ENCODE measurements at places on chromosomes 6 and 20.

GRCh38 chr20:25178563-25179438 is 16.7 kb upstream of the ENTPD6 start:
- DNase-seq, result peak; percentile 58

DNA sequence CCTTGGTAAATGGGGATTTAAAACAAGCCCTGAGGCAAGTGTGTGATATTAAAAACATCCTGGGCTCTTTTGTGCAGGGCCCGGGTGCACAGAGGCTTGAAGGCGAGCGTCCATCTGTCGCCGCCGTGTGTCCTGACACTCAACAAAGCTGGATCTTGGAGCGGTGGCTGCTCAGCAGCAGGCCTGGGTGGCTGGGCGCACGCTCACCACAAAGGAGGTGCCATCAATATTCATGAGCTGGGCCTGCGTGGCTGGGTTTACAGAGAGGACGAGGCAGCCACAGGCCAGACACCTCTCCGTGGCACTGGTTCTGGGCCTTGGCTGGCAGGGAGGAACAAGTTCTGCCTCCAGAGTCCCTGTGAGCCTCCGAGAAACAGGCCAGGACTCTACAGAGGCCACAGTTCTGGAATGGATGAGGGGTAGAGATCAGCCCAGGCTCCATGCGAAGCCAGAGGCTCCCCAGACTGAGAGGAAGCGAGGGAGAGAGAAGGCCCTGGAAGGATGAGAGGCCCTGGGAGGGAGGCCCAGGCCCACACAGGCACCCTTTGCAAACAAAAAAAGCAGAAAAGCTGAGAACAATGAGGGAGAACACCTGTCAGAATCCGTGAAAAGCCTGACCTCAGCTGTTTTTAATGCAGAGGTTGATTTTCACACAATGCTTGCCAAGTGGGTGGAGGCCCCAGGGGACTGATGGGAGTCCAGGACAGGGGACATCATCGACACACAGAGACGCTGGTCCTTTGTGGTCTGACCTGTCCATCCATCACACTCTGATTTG is 21.9 kb downstream of the BHLHE23 start:
- DNase-seq, result no peak

GRCh38 chr6:109031416-109031815 is 63.2 kb downstream of the SESN1 start:
- DNase-seq, result no peak

DNA sequence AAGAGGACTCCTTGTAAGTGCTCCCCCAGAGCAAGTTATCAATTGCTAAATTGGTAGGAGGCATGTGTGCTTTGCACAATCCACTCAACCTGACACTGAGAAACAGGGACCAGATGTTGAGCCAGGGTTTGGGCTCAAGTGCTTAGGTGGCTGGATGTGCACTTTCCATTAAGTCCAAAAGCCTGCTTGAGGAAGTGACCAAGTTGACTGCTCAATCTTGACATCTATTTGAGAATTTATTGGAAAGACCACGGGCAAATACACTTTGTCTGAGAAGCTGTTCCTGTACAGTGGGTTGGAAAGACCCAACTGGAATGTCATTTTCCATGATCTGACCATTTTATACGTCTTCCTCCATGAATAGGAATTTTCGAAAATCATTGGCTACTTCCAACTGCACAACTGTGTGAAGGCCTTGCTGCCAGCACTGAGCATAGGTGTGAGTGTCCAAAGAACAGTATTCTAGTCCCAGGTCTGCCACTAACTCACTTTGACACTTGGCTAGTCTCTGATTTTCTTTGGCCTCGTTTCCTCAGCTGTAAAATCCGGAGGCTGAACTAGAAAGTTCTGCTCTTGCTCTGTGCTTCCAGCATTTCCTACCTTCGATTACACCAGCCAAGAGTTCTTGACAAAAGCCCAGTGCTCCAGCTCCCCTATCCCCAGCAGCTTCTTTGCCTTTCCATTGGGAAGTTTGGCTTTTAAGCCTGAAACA is 186.9 kb upstream of the ECI2 start:
- no peak for DNase-seq

DNA sequence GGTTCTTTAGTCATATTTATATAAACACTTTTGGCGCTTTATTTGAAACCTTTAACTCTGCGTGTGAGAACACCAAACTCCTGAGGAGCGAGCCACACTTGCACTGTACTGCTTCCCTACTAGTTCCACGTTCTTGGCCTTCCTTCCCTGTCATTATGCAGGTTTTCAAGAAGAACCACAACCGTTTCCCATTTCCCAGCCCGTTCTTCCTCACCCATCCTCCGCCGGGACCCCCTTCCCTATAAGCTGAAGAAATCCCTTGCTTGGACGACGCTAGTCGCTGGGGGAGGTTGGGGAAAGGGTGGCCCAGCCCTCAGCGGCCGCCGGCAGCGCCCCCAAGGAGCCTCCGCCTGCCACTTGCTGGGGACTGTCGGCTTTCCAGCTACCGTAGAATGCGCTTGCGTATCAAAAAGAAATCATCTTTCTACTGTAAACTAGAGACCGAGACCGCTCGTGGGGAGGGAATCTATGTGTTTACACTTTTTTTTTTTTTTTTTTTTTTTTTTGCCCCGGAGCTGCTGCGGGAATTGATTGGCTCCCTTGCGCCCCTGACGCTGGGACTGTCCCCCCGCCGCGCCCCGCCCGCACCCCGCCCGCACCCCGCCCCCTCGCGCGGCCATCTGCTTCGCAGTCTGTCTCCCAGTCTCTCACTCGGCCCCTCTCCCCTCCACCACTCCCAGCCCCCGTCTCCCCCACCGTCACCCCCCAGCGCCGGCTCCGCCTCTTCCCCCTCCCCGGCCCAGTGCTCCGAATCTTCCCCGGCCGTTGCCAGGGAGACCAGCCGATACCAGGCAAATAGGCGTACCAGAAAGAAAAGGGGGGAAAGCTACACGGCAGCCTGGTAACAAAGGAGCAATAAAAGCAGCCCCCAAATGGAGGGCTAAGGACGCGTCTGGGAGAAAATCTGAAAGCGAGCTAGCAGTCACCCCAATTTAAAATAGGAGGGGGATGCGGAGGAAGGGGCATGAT is 2.3 kb upstream of the MARCKS start:
- DNase-seq, result no peak

DNA sequence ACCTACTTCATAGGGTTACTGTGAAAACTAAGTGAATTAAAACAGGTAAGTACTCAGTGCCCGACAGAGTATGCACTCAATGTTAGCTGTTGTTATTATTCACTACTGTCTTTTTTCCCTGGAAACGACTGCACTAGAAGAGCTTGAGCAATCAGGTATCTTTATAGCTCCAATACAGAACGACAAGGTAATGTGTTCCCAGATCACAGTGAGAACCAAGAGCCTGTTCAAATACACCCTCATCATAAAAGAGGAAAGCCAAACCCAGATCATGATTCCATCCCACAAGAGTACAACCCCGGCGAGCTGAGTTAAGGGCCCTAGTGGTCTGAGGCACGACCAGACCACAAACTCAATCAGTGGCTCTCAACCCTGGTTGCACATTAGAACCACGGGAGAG is 9.8 kb downstream of the MRPS18A start:
- DNase-seq, result no peak

DNA sequence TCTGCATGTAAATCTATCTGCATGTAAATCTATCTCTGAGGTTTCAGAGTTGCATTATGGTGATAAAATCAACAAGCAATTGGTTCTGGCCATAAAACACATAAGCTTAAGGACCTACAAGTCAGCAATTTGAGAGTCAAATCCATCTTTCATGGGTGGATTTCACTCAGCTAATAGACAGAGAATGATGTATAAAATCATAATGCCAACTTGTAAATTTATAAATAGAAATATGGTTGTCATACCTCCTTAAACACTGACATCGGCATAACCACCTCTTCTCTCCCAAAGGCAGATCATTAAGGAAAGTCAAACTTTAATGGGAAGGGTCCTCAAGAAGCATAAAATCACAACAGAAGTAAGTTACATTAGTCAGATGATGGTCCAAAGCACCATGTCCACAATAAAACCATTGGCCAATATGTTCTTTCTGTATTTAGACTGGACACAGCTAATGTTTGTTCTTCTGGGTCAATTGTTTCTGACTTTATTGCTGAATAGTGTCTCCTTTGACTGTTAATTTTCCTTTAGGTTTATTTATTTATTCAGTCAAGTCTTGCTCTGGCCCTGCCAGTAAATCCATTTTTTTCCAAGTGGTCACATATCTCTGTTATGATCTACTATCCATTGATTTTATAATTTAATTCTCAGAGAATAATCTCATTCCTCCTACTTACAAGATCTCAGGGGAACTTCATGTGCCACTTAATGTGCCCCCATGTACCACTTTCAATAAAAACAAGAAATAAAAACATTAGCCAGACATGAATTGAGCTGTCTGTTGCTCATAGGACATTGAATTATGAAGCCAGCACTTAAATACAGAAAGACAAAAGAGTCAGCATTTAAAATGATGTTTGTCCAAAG is 382.9 kb upstream of the IRAK1BP1 start:
- no peak for DNase-seq

DNA sequence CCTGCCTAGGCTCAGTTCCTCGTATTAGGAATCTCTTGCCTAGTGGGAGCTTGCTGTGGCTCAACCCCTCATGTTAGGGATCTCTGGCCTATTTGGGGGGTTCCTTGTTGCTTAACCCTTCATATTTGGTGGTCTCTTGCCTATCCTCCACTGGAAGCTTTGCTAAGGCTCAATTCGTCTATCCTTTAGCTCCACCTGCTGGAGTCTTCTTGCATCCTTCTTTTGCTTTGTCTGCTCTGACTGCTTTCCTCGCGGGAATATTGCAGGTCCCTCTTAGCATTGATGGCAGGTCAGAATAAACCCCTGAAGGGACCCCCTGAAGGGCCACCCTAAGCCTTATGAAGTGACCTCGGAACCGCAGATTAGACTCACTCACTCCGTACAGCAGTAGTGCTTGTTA is 203.0 kb upstream of the TBX18 start:
- no peak for DNase-seq

DNA sequence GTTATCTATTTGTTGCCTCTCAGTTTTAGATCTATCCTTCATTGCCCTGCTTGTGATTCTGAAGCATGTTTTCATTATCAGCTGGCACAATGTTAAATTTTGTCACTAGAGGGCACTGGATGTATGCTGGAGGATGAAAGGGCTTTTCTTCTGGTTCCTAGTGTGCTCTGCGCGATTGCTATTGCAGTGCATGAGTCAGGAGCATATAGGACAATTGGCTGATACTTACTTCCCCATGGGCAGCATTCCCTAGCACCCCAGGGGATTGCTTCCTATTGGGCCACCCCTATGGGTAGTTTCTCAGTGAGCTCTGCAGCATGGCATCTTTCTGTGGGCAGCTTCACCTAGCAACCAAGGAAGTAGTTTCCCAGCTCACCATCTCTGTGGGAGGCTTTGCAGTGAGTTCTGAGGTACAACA is 280.3 kb upstream of the SYNCRIP start:
- peak; percentile 18 for DNase-seq

DNA sequence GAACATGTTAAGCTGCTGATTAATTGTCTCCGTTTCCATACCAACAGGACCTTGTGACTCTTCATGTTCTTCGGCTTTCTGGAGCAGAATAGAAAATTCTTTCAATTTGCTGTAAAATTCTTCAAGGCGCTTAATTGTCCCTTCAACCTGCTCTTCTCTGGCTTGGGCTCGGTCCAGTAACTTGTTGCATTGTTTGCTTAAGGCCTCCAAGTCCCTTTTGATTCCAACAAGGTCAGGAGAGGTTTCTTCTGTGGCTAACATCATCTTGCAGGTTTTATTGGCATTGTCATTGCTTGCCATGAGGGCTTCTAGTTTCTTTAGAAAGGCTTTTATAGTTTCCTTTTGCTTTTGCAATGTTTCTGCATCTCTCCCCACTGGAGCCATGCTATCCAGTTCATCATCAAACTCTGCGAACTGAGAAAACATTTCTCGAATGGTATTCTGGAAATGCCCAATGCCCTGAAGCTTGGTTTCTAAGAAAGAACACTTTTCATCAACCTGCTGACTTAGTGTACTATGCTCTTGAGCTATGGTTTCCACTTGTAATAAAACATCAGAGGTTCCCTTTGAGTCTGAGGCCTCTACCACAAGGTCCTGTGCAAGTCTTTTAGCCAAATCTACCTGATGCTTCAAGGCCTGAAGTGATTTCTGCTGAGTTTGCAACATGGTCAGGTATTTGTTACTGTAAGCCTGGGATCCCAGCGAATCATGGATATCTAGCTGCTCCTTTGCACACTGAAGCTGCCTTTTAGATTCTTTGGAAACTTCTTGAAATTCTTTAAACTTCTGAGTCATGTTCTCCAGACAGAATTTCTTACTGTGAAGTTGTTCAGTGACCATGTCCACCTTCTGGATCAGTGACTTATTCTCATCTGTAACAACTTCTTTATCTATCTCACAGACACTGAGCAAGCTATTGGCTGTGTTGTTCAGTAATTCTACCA is 90.2 kb downstream of the DST start:
- DNase-seq, result no peak

DNA sequence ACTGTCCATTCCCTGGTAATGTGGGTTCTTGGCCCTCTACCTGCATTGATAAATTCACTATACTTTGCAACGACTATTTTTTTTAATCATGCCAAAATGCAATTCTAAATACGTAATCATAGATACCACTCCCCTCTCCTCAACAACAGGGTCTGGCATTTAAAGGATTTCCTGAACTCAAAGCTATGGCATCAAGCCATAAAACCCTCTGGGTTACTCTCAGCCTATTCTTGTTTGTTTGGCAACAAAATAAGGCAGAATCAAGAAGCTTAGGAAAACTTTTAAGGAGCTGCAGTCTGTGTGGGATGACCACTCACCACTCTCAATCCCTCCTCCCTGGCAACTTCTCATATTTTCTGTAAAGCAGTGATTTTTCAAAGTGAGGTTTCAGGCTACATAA is 669.9 kb upstream of the ID4 start:
- DNase-seq, result no peak

DNA sequence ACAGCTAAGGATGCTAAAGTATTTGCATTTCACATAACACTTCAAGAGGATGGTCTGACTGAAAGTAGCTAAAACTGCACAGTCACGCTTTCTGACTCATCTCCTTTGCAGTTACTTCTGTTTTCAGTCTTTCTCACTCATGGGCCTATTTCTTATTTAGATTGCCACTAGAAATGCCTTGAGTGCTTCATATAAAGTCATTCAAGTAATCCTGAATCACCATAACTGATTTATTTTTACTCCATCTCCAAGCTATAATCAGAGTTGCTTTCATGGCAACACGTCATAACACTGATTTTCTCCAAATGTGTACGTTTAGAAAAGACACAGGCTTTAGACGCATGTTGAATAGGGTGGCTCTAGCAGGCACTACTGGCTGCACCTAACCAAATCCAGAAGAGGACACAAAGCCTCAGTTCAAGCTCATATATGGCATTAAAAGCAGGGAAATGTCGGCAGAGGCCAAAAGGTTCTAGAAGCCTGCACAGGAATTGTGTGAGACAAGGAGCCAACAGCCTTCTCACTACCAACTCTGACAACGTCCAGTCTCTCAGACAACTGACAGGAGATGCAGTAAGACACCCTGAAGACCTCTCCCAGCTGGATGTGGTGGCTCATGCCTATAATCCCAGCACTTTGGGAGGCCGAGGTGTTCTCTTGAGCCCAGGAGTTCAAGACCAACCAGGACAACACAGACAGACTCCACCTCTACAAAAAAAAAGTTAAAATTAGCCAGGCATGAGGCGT is 64.1 kb upstream of the BEND6 start:
- no peak for DNase-seq
